Kidney (tissue), 22 donors: ENCODE measurements at places on chromosomes 2 and 18. TPM values are rescaled to one million over a fixed set of nuclear protein-coding genes. Genes with fewer than 3 reads are reported as not detected.

RESP18 gene
- polyA plus RNA-seq: not detected

NPC1 gene
- 16.0 TPM for polyA plus RNA-seq

TLX2 gene
- not detected for polyA plus RNA-seq

AQP12A gene
- not detected for polyA plus RNA-seq

MROH2A gene
- polyA plus RNA-seq: 1.8 TPM

UPP2 gene
- polyA plus RNA-seq: 20.9 TPM

AQP12B gene
- polyA plus RNA-seq: not detected

- DNase-seq: no peak
Observed at GRCh38 chr2:38765551-38765950, 12.5 kb upstream of the GEMIN6 start.

- DNase-seq: no peak
Observed at GRCh38 chr2:64819774-64820688, 166.3 kb upstream of the SERTAD2 start.

DNA sequence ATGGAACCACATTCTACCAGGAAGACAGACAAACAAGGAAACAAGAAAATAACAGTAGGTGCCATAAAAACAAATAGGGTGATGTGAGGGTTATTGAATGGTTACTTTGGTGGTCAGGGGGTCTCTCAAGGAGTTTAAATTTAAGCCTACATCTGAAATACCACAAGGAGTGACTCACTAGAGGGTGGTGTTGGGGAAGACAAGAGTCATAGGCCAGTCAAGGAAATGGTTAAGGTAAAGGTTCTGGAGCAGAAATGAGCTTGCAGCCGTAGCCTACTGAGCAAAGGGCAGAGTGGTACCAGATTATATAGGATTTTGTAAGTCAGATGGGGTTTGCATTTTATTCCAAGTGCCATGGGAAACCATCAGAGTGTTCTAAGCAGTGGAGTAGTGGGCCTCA, 135.6 kb upstream of the DAPL1 start:
- no peak for DNase-seq

- no peak for DNase-seq
Observed at GRCh38 chr18:13173578-13174145, 44.9 kb upstream of the LDLRAD4 start.

DNA sequence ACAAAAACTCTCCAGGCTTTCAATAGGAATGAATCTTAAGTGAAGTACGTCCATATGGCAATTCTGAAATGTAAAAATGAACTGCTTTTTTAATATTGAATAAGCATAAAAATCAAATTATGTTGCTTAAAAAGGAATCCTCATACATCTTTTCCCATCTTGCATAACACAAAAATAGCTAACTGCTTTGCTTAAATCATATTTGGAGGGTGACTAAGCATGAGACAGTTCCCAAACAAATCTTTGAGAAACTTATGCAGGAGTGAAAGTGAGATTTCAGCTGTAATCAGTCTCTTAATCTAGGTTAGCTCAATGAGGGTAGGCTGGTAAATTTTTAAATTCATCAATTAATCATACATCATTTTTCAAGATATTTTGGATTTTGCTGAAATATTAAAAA, 111.5 kb downstream of the MBD5 start:
- no peak for DNase-seq

GRCh38 chr2:240946046-240946445, 39.9 kb downstream of the CROCC2 start:
- peak; percentile 5 for DNase-seq

GRCh38 chr18:60027397-60027796, 127.6 kb downstream of the PMAIP1 start:
- DNase-seq: no peak

- DNase-seq: no peak
Observed at GRCh38 chr2:145110668-145111356, 590.9 kb upstream of the ZEB2 start.

GRCh38 chr18:13893418-13893760, 21.9 kb downstream of the MC2R start:
- no peak for DNase-seq

DNA sequence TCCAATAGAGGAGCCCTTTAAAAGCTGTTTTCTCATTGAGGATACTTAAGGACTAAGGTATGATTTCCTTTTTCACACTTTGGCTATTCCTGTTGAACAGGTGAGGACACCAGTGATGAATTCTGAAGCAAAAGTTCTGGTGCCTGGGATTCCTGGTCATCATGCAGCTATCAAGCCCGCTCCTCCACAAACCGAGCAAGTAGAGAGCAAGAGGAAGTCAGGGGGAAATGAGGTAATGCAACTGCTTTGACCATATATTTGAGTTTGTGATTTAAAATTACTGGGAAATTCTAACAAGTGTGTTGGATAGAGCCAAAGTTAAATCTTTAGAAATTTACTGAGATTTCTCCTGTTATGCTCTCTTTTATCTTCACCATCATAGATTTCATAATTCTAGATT, 33.0 kb downstream of the WDR43 start:
- no peak for DNase-seq

- DNase-seq: no peak
Observed at GRCh38 chr18:74244554-74244953, 47.2 kb downstream of the CYB5A start.

DNA sequence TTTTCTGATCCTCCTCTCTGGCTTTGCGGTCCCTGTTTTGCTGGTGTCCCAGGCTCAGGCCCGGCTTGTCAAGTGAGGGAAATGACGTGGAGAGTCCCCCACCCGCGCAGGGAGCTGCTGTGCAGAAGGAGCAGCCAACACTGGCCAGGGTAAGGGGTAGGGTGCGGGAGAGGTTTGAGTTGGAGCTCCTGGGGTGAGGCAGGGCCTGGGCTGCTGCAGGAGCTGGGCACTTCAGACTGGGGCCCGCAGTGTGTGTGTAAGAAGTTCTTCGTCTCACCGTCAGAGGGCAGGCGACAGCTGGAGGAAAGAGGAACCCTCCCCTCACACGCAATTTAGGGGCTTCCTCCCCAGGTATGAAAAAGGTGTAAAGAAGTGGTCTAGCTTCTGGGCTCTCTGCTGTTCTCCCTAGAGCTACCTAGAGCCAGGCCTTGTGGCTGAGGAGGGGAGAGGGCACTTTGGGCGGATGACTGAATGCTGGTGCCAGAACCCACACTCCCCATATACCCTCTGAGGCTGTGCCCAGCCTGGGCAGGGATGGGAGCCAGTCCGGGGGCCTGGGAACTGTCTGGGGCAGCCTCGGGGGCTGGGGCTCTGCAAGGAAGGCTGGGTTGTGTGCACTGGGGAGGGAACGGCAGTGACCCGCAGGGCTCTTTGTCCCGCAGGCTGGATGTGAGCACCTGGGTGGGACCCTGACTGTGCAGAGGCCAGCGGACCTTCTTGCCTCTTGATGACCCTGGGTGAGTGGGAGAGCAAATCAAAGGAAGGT, 11.8 kb downstream of the CELF4 start:
- peak; percentile 51 for DNase-seq

- no peak for DNase-seq
Observed at GRCh38 chr2:133477616-133477990, 90.7 kb downstream of the NCKAP5 start.

DNA sequence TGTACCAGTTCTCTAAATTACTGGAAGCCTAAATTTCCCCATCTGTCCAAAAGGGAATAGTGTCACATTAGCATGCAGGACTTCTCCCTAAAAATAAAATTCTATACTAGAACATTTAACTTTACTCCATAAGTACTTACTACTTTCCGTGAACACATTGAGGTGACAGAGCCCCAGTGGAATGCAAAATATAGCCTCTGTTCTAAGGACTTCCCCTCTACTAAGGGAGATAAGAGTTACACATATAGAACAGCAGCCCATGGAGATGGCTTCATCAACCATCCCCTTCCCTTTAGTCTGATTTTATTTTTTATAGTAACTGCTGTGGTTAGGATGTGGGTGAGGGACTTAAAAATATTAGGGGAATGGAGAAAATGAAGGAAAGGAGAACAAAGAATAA, 68.9 kb upstream of the STPG4 start:
- DNase-seq: no peak

GRCh38 chr2:84197901-84198300, 261.2 kb downstream of the SUCLG1 start:
- no peak for DNase-seq

DNA sequence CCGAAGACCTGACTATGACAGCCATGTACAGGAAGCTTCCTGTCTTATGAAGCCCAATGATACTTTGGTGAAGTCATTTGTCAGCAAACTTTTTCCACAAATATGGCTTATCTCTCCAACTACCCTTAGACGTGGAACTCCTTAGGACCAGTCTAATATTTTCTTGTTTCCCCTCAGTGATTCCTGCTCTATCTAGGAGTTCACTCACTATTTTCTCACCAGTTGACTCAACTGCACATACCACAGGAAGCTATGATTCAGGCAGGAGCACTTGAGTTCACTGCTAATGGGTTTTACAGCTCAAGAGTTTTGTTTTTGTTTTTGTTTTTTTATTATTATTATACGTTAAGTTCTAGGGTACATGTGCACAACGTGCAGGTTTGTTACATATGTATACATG, 109.3 kb downstream of the ANTXR1 start:
- no peak for DNase-seq

DNA sequence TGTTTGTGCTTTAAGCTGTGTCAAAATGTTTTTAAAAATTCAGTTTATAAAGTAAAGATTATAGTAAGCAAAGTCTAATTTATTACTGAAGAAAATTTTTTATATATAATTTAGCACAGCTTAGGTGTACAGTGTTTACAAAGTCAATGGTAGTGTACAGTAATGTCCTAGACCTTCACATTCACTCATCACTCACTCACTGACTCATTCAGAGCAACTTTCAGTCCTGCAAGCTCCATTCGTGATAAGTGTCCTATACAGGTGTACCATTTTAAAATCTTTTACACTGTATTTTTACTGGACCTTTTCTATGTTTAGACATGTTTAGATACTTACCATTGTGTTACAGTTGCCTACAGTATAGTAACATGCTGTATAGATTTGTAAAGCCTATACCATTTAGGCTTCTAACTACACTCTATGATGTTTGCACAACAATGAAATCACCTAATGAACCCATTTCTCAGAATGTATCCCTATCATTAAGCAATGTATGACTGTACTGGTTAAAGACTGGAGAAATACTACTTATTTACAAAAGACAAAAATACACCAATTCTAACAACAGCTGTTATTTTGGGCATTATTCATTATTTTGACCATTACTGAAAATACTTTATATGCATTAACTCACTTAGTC, 95.1 kb downstream of the STRN start:
- no peak for DNase-seq

- peak; percentile 73 for DNase-seq
Observed at GRCh38 chr2:67851956-67852824, 210.6 kb downstream of the C1D start.
